ENCODE measurements at places on chromosomes 1 and 21.

DNA sequence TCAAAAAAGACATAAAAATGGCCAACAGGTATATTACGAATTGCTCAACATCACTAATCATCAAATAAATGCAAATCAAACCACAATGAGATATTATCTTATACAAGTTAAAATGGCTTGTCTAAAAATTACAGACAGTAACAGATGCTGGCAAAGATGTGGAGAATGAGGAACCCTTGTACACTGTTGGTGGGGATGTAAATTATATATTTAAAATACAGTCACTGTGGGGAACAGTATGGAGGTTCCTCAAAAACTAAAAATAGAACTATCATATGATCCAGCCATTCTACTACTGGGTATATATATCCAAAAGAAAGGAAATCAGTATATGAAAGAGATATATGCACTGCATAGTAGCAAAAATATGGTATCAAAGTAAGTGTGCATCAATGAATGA is 1037.2 kb upstream of the B3GALT2 start:
- no peak for DNase-seq

GRCh38 chr1:72117621-72118020 is 164.7 kb downstream of the NEGR1 start:
- DNase-seq: no peak

- DNase-seq: no peak
Measured at GRCh38 chr1:201444792-201445191, 23.3 kb upstream of the TNNI1 start.

DNA sequence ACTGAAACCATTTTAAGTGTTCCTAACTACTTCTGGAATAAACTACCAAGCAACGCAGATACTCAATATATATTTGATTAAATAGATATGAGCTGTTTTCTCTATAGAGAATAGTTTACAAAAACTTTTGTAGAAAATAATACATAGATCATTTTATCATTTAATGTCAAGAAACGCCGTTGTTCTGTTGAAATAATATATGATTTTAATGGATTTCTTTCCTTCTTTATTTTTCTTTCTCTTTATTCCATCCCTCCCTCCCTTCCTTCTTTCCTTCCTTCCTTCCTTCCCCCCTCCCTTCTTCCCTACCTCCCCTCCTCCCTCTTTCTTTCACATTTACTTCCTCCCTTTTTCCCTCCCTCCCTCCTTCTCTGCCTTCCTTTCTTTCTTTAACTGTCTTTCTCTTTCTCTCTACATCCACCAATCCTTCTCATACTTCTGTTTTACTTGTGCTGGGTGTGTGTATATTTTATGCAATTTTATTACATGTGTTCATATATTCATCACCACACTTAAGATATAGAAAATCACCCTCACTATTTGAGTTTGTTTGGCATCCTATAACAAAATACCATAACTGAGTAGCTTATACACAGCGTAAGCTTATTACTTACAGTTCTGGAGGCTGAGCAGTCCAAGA is 230.9 kb upstream of the BRINP3 start:
- DNase-seq: no peak

- DNase-seq: no peak
Measured at GRCh38 chr1:60983701-60984061, 98.7 kb upstream of the NFIA start.

DNA sequence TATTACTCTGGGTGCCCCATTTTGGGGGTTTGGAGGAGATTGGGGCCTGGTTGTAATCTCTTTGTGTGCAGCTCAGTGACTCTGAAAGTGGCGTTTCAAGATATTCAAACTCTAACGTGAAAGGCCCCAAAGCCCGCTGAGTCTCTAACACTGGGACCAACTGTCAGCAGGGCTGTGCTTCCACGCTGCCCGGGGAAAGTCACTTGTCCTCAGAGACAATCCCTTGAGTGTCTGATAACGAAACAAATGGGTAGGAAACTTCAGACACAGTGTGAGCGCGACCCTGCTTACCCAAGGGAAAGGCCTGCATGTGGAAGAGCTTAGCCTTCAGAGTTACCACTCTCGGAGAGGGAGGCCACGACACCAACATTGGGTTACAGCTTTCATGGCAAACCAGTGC is 837 bp downstream of the UBASH3A start:
- DNase-seq: no peak

GRCh38 chr1:101567582-101568189 is 330.9 kb downstream of the S1PR1 start:
- peak; percentile 3 for DNase-seq

DNA sequence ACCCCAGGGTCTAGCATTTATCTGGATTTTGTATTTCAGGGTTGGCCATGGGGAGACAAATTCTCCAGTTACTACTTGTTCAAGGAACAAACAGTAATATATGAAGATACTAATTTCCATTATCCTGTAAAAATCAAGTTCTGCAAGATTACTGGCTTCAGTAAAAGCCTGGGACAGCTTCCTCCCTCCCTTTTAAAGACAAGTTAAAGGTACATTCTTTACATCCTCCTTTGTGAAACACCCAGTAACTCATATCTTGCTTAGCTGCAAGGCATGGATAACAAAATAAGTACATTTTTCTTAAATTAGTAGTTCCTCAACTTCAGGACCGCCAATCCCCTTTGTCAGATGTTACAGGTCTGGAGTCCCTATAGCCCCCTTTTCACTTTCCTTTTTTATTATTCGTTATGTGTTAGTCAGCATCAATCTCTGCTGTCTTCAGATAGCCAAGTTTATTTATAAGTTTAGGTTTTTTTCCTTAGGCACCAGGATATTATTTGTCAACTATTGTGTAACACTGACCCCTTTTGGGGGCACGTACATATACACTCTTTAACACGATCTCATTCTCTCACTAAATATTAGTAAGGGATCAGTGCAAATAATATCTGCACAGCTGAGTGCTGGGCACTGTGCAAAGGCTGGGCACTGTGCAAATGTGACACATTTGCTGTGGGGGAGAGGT is 9.8 kb downstream of the ERRFI1 start:
- DNase-seq: no peak

DNA sequence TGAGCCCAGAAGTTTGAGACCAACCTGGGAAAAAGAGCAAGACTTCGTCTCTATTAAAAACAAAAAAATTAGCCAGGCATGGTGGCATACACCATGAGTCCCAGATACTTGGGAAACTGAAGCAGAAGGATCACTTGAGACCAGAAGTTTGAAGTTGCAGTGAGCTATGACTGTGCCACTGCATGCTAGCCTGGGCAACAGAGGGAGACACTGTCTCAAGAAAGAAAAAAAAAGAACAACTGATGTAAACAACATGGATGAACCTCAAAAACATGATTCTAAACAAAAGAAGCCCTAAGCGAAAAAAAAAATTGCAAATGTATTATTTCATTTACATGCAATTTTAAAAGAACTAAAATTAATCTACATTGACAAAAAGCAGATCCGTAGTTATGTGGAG is 9.0 kb downstream of the LRRC40 start:
- DNase-seq: no peak

DNA sequence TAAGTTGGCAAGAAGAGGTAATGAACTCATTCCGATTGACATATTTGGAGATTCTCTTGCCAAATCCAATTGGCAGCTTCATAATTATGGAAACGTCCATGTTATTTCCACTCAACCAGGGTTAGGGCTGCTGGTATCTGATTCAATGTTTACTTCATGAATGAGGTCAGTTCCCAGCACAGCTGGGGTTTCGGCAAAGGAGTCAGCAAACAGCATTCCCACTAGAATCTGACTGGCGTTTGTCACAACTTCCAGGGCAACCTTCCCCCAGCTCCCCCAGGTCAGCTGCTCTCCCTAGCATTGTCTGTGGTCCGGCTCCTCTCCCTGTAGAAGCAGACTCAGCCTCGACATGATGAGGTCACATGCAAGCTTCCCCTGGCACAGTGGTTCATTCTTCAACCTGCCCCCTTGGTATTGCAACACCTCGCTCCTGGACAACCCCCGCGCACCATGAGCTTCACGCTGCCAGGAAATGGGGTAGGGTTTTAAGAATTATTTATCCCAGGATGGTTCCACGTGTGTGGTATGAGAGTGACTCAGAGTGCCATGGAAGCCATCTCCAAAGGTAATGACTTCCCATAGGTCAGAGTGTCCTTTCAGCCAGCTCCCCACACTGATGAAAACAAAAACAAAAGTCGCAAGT is 100.7 kb upstream of the SLC25A33 start:
- DNase-seq: no peak

GRCh38 chr1:15180945-15181523 is 27.5 kb downstream of the TMEM51 start:
- no peak for DNase-seq

DNA sequence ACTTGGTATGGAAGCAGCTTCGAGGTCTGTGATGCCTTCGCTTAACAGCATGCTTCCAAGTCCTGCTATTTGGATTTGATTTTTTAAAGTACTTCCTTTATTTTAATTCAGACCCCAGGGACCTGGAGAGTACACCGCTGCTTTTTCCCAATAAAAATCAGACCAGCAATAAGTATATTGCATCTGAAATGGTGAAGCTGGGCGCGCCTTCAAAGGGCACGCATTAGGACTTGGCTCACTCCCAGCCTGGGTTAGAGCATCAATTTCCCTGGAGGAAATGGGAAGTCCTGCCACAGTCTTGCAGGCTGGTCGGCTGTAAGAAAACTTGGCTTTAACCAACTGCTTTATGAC is 325.1 kb downstream of the RRAGC start:
- no peak for DNase-seq

GRCh38 chr1:91570120-91570448 is 69.4 kb downstream of the CDC7 start:
- no peak for DNase-seq

DNA sequence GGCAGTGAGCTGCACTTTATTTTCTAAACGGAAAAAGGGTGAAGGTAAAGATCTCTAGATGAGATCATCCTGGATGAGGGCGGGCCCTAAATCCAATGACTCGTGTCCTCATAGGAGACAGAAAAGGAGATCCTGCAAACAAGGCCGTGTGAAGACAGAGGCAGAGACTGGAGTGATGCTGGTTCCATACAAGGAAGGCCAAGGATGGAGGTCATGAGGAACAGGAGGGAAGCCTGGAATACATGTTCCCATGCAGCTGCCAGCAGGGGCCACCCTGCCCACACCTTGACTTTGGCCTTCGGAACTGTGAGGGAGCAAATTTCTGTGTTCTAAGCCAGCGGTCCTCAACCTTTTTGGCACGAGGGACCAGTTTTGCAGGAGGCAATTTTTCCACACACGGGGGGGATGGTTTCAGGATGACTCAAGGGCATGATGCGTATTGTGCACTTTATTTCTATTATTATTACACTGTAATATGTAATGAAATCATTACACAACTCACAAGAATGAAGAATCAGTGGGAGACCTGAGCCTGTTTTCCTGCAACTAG is 94.3 kb downstream of the PSMG1 start:
- DNase-seq: no peak

DNA sequence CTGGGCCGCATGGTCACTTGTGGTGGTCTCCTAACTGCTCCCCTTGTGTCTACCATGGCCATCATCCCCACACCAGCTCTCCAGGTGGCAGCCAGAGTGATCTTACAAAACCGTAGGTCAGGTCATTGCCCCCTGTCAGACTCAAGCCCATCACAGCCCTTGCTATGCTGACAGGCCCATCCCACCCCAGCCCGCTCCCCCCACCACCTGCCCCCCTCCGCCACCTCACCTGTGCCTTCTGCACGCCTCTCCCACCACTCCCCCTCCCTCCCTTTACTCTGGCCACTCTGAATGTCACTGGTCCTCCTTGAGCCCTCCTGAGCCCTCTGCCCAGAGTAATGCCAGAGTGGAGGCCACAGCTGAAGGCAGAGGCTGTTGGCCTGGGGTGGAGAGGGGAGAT is 28.5 kb downstream of the TEX35 start:
- no peak for DNase-seq

DNA sequence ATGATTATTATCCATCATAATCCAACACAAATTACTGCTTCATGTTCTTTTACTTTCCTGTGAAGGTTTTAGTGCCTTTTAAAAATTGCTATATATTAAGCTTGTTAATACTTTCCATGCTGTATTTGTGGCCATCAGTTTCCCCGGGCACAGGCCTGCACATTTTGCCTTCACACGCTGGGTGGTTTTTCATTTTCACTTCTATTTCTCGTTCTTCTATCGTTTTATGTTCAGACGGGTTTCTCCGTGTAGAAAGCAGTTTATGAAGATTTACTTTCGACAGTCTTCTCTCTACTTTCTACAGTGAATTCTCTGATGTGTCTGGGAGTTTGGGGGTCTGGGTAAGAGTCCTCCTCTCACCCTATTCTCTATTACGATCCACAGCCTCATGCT is 9.5 kb downstream of the RUNX3 start:
- no peak for DNase-seq

GRCh38 chr1:30779294-30780071 is 21.9 kb upstream of the LAPTM5 start:
- peak; percentile 95 for DNase-seq

GRCh38 chr1:51690285-51690961 is 73.5 kb downstream of the OSBPL9 start:
- DNase-seq: no peak

DNA sequence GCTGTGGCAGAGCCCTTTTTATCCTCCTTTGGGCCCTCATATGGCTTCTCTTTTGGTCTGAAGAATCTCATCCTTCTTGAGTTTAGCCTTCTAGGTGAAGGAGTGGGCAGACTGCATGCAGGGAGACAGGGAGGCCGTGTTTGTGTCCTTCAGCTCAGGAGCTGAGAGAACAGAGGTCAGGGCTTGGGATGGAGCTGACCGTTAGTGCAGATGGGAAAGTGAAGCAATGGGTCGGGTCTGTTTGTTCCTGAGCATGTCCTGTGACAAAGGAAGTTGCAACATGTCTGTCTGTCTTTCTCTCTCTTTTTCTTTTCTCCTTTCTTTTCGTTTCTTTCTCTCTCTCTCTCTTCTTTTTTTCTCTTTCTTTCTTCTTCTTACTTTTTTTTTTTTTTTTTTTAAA is 14.9 kb downstream of the MAPKAPK2 start:
- DNase-seq: no peak

DNA sequence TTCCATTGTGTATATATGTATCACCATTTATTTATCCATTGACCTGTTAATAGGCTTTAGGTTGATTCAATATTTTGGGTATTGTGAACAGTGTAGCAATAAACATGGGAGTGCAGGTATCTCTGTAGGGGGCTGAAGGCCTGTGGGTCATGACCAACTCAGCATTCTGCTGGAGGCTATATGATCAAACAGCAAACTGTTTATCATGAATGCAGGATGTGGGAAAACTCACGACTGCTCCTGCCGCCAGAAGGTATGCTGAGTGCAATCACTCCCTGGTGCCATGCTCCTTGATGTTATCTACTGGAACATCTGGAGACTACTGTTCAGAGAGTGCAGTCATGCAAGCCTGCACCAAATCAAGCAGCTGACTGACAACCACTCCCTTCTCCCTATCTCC is 275.2 kb downstream of the COL11A1 start:
- no peak for DNase-seq
